Liver (tissue), 10 donors: ENCODE measurements at places on chromosomes 16 and 17.

GRCh38 chr16:23423496-23424049 lies 29.4 kb downstream of the COG7 start:
- no peak for DNase-seq

GRCh38 chr17:82703036-82703745 lies 4.7 kb upstream of the RAB40B start:
- no peak for DNase-seq

- no peak for DNase-seq
Measured at GRCh38 chr16:8665529-8665928, 8.9 kb upstream of the ABAT start.

- no peak for DNase-seq
Measured at GRCh38 chr16:80480664-80481063, 60.1 kb upstream of the DYNLRB2 start.

DNA sequence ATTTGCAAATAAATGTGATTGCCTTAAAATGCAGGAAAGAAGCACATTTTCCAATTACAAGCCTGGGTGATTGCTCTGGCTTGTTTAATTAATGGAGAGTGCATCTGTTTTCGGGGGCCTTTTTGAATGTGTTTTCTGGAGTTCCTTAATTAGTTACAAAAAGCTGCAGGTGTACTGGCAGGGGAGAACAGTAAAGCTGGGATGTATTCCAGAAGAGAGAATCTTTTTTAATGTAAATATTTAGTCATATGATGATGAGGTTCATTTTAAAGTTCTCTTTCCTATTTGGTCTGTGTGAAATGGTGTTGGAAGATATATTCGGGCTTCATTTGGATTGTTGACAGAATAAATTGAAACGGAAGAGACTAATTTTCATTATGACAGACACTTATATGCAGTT lies 70.9 kb upstream of the N4BP1 start:
- no peak for DNase-seq

DNA sequence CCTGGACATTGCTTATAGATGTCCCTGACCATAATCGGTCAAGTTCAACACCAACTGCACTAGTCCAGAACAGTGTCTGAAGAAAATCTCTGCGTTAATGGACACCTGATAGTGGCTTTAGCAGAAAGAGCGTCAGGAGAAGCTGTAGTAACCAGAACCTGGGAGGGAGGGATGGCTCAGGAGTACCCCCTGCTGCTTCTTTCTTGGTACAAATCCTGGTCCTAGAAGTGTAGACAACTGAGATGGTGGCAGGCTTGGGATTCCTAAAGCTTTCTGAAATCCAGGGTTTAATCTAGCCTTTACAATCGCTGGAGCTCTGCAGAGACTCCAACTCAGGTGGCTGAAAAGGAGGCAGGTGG lies 5.4 kb downstream of the MAP3K14 start:
- DNase-seq, result no peak

- DNase-seq, result peak; percentile 78
Measured at GRCh38 chr17:39199820-39200069, 338 bp upstream of the RPL19 start.

- no peak for DNase-seq
Measured at GRCh38 chr17:41324180-41325075, 8.9 kb upstream of the KRTAP17-1 start.

DNA sequence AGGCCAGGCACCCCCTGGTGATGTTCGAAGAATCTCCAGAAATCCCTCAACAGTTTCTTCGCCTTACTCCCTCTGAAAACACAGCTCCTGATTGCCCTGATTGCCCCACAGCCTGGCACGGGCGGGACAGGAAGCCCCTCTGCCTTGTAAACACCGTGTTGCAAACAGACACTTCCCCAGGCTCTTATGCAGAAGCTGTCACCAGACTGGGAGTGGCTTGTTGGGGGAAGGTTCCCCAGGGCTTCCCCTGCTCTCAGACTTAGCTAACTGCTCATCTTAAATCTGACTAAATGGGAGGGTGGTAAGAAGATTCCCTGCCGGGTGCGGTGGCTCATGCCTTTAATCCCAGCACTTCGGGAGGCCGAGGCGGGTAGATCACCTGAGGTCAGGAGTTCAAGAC lies 11.2 kb downstream of the PIK3R5 start:
- no peak for DNase-seq

GRCh38 chr16:19936441-19936840 lies 51.8 kb upstream of the GPRC5B start:
- DNase-seq, result no peak

GRCh38 chr17:57720386-57721035 lies 24.6 kb downstream of the CCDC182 start:
- no peak for DNase-seq

DNA sequence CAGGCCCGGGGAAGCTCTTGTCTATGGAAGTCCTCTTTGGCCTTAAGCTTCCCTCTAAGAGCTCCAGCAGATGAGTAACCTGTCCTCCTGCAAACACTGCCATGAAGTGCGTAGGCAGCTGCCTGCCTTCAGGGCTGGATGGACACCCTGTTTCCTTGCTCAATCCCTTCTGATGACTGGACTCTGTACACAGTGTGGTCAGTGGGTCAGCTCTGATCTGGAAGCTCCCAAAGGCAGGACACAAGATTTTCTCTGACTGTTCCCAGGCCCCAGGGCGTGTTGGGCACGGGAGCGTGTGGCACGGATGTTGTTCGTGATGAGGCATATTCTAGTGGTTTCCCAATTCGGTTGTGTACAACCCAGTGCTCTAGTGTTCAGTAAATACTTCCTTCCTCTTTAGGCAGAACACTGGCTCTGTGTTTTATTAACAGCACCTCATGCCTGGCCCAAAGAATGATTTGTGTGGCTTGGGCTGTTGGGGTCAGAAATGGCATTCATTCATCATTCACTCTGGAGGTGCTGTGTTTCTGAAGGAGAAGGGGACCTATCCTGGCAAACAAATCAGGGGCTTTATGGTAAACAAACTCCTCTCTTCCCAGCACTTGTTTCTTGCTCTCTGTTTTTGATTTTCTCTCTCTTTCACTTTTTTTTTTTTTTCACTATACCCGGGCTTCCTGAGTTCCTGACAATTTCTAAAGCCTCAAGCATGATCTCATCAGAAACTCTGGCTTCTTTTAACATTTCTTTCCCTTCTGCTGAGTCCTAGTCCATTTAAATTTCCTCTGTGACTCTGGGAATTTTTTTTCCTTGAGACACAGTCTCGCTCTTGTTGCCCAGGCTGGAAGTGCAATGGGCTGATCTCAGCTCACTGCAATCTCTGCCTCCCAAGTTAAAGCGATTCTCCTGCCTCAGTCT lies 12.0 kb upstream of the RNF157 start:
- peak; percentile 38 for DNase-seq

- DNase-seq, result no peak
Measured at GRCh38 chr17:77859035-77859810, 99.3 kb upstream of the TNRC6C start.

GRCh38 chr17:79933863-79934652 lies 94.8 kb upstream of the CBX4 start:
- DNase-seq, result no peak

DNA sequence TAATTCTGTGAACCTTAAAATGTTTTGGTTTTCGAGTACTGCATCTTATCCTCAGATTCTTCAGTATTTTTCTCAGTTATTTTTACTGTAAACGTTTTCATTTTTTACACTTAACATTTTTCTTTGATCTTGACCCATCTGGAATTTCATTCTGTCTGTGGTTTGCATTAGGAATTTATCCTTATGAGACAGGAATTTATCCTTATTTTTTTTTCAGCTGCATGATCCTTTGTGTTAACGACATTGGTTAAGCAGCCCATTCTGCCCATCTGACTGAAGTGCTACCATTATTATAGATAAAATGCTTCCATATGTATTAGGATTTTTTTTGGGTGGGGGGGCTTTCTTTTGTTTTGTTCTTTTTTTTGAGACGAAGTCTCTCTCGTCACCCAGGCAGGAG lies 41.0 kb downstream of the SNX29 start:
- DNase-seq, result no peak

DNA sequence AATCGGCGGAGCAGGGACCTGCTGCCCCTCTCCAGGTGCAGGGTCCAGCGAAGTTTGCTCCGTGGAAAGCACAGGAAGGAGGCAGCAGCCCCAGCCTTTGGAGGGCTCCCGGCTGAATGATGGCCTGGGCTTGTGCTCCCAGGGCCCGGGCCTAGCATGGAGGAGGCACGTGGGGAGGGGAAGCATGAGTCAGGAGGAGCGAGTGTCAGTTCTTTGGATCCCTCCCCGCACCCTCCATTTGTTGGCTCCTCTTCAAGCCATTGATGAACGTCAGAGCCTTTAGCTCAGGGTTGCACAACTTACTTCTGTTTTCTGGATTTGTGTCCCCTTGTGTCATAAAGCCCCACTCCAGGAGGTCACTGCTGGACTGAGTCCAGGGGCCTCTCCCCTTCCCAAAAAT lies 25.8 kb downstream of the TTYH2 start:
- no peak for DNase-seq

DNA sequence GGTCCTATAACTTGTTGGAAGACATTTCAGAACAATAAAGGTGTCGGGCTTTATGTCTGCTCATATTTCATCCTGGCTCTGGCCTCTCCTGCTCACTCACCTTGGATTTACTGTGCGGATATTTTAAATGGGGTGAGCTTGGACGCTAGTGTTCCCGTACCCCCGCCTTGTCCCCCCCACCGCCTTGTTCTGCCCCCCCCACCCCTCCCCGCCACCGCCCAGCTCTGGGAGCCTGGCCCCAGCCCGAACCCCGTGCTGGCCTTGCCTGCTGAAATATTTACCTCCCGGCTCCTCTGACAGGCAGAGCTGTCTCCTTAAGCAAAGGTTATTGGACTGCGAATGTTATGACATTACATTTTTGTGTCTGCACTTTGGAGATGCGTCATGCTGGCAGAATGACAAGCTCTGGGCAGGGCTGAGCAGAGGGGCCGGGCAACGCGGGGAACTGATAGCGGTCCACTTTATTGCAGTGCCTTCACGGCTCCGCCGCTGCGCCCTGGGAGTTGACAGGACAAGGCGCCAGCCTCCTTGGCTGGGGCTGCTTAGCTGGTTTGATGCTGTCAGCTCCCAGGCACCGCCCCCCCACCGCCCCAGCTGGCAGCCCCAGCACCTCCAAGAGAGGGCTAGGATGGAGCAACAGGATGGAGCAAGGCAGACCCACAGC lies 222.5 kb upstream of the GSE1 start:
- DNase-seq, result peak; percentile 89

GRCh38 chr17:14882131-14882530 lies 383.0 kb downstream of the PMP22 start:
- no peak for DNase-seq

GRCh38 chr17:35073183-35073790 lies 9.8 kb upstream of the RFFL start:
- no peak for DNase-seq

DNA sequence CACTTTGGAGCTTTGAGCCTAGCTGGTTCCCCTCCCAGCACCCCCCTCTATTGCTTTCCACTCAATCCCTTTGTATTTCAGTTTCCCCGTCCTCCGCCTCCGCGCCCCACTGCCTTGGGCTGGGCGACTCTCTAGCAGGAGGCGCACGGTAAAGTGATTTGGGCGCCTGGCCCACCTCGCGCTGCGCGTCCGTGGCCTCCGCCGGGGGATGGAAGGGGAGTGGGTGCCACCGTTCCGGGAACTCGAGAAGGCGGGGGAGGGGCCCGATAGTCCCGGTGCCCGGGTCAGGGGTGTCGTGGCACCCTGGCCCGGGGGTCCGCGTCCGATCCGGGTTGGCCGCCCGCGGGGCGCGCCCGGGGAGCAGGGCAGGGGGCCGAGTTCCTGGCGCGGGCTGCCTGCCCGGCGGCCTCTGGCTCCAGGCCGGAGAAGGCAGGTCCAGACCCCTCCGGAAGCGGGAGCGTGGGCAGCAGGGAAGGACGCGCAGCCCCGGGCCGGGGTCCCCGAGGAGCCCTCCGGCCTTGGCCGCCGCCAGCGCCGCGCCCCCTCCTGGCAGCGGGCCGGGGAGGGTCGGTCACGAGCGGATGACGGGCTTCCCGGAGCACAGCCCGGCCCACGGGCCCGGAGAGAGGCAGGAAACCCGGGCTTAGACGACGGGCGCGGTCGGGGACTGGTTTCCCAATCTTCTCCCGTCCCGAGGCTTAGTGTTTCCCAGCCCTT lies 15.8 kb downstream of the MEOX1 start:
- no peak for DNase-seq

- DNase-seq, result no peak
Measured at GRCh38 chr17:68892658-68893057, 62.5 kb downstream of the ABCA8 start.

DNA sequence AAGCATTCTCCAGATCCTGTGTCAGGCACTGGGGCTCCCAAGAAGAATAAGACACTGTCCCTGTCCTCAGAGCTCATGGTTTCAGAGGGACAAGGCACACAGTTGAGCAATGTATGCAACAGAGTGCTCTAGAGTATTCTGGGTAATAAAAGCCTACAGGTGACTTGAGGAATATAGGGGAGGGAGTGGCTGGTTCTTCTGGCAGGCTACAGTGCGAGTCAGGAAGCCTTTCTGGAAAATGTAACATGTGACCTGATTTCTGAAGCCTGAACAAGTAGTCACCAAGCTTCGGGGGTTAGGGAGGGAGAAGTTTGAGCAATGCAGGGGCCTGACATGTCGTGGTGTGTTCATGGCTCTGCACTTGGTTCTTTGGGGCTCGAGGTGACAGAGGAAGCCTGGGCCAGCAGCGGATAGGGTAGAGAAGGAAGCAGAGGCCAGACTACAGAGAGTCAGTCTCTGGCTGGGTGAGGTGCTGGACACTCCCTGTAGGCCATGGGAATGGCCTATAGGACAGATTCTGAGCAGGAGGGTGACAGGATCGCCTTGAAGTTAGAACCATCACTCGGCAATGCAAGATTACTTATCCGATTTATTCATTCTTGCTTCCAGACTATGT lies 16.0 kb upstream of the LRRC75A start:
- no peak for DNase-seq

DNA sequence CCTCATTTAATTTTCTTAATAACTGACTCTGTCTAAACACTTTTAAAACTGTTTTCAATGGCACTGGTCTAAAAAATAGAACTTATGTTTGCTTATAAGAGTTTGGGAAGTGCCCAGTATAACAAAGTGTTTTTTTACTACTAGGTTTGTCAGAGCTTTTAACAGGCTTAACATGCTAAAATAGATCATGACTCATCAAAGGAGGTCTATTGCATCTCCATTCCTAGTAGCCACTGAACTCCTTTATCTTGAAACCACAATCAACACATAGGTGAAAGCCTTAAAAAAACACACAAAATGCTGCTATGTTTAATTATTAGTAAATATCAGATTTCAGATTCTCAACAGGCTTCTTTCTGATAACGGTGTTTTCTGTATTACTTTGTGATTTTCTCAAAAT lies 196.4 kb upstream of the KIF2B start:
- DNase-seq, result no peak

GRCh38 chr17:76367642-76368041 lies 13.9 kb upstream of the PRPSAP1 start:
- DNase-seq, result no peak

DNA sequence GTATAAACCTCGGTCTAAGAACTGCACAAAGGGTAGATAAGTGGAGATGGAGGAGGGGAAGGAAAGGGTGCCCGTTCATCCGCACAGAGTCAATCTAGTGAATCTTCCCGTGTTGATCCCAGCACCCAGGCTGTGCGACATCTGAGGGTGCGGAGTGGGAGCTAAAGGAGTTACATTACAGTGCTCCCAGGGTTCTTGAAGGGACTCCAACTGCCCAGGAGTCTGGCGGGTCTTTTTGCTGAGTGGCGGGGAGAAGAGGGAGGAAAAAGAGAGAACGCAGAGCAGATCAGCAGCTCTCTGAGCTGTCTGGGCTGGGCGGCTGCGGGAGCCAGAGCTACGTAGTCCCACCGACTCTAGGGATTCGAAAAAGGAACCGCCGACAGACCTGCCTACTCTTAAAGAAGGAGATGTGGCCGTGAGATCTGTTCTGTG lies 1.6 kb upstream of the CA10 start:
- DNase-seq, result no peak

- peak; percentile 52 for DNase-seq
Measured at GRCh38 chr17:66200685-66201092, 8.8 kb upstream of the CEP112 start.
